ENCODE measurements at places on chromosomes 2 and 18. TPM values are rescaled to one million over a fixed set of nuclear protein-coding genes. Genes with fewer than 3 reads are reported as not detected.

DNA sequence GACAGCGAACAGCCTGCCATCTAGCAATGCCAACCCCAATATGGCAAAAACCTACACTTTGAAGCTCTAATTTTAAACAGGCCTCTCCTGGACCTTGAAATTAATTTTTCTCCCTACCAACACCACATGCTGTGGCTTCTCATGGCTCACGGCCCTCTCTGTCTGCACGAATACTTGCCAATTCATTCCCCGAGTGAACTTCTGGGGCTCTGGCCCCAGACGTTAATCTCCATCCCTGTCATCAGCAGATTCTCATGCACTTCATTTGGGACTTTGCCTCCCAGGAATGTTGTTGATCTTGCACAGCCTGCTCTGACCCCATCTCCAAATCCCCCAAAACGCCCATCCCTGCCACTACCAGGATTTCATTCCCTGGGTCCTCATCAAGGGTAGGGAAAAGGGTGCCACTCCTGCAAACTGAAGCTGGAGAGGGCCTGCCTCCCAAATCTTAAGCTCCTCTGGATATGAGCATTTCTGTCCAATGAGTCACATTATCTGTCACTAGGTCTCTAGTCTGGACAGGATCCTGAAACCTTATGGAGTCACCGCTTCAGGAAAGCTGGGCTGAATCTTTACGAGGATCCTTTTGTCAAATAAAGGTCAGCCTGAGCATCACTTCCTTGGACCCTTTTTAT lies 10.4 kb downstream of the FIGLA start:
- DNase-seq: no peak

DNA sequence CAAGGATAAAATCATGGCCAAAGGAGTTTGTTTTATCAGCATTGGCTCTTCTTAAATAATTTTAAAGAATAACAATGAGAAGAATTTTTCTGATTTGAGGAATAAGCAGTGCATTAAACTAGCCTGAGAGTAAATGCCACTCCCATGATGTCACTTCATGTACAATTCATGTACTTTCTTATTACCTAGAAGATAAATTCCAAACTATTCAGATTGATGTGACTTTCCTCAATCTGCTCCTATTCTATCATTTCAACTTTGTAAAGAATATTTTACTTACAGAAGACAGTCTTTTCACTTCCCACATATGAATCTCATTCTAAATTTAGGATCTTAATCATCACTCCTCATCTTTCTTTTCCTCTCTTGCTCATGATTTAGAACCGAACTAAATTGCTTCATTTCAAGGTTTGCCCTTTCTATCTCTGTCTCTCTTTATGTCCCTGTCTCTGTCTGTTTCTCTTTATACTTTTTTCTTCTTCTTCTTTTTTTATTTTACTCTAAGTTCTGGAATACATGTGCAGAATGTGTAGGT lies 1142.0 kb upstream of the PIK3C3 start:
- no peak for DNase-seq

GRCh38 chr2:72864500-72864899 lies 22.7 kb upstream of the SPR start:
- no peak for DNase-seq

GRCh38 chr18:70709720-70710119 lies 420.9 kb downstream of the SOCS6 start:
- DNase-seq: no peak

DNA sequence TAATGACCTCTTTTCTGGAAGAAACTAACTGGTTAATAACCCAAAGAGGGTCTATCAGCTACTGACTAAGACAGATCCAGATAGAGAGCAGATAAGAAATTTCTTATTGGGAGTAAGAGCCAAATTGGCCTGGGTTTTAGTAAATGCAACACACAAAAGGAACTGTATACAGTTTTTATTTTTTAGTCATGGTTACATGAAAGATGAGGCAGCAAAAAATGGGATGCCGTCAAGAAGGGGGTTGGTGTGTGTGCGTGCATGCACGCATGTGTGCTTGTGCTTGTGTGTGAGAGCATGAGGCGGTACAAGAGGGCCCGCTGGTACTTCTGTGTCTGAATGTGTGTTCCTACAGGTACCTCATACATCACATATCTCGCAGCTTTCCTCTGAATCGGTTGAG lies 466.2 kb upstream of the HNRNPA3 start:
- DNase-seq: no peak

- no peak for DNase-seq
Observed at GRCh38 chr2:12705230-12705629, 11.5 kb upstream of the TRIB2 start.

GRCh38 chr18:5031216-5031615 lies 165.8 kb downstream of the AKAIN1 start:
- DNase-seq: no peak

The C2orf15 gene
- total RNA-seq: 0.59 TPM

All from osteoblast (primary cell).